ENCODE measurements at places on chromosomes 5 and 9.

- no peak for DNase-seq
These were observed 13.8 kb downstream of the SGTB start for GRCh38 chr5:65708145-65708544.

DNA sequence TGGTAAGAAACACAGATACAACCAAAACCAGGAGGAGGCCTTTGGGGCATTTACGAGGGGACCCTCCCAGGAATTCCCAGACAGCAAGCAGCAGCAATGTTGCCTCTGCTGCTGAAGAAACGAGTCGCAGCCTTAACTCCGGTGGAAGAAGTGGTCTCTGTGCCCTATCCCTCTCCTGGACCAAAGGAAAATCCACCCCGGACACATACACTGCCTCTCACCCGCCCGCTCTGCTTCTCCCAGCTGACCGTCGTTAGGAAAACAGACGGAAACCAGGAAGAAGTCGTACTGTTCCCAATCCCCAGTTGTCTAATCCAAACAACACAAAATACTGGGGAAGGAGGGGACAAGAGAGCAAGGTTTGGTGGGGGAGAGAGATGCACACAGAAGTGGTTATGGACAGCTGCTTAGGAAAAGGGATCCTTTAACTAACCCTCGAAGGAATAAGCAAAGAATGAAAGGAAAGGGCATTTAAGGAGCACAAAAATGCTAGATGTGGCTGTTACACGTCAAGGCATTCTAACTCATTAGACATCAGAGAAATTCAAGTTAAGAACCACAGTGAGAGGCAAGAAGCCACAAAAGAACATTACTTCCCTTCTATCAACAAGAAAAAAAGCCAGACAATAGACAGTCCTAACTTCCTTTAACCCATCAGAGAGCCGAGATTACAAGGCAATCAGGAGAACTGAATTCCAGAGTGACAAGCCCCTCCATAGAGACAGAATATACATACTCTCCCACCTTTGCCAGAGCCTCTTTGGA lies 71.9 kb downstream of the ACTL7B start:
- no peak for DNase-seq

- no peak for DNase-seq
These were observed 111.3 kb downstream of the NUDT12 start for GRCh38 chr5:103451261-103451660.

GRCh38 chr5:75152860-75153259 lies 83.8 kb downstream of the ANKRD31 start:
- DNase-seq = no peak

DNA sequence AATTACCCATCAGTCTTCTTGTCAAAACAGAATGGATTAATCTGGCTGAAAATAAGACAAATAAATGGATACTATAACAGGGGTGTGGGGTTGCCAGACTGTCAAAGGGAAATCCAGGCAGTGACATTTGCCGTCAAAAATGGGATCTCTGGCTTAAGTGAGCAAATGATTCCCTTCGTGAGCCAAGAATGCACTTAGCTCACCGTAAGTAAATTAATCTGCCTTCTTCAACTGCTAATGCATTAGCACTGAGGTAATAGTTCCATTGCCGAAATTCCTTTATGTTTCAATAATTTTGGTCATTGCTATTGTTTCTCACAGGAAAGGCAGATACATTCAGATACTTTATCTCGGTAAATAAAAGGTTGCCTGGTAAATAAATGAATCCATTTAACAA lies 377.8 kb downstream of the KIAA0825 start:
- no peak for DNase-seq

- no peak for DNase-seq
These were observed 405.9 kb downstream of the ZSWIM6 start for GRCh38 chr5:61737964-61738340.

DNA sequence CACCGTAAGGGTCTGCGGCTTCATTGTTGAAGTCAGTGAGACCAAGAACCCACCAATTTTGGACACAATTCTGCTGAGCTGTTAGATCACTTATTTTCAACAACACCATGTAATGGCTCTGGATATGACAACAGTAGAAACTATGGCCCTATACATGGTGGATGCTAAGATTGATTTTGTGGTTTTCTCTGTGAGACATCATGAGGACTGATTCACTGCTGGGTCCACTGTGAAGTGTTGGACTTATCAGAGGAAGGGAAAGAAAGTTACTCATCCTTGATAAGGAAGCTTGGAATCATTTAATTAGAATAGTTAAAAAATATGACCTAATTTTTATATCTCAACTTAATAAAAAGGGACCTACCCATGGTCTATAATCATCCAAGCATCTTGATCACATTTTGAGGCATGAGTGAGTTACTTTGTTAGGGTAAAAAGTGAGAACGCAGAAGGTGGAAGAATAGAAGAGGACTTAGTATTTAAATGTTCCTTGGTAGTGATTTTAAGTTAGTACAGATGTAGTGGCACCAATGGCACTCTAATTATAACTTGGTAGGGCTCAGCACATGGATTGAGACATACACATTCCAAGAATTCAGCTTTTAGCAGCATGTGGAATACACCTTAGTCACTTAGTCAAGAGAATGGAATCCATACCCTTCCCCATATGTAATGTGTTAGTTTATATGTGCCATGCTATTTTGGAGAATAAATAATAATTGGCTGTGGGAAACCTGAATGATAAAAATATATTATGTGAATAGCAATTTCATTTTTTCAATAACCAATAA lies 123.5 kb upstream of the CD180 start:
- no peak for DNase-seq

DNA sequence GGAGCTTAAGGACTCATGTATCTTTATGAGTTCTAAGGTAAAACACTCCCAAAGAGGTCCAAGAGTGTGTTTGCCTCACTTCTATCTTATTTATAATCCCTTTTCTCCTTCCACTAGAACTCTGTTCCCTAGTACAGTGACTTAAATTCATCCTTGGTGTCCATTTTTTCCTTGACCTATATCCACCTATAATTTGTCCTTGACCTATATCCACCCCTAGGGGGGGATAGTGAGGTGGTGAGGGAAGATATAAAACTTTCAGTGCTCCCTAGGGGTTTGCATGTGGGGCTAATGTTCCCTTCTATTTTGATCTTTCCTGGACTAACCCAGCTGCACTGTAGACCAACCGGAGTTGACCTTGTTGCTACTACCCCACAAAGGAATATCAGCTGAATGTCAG lies 83.5 kb upstream of the GNAQ start:
- DNase-seq = peak; percentile 60

DNA sequence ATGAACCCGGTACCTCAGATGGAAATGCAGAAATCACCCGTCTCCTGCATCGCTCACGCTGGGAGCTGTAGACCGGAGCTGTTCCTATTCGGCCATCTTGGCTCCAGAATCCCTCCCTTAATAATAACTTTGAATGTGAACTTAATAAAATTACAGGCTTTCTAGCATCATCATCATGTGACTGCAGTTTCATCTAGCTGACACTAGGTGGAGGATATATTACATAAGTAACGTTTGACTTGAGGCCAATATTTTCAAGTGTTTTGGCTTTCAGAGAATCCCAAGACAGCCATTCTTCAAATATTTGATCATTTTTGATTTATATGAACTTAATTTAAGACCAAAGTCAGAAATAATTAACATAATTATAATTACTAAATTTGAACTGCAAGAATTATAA lies 474.9 kb upstream of the CDH10 start:
- no peak for DNase-seq

DNA sequence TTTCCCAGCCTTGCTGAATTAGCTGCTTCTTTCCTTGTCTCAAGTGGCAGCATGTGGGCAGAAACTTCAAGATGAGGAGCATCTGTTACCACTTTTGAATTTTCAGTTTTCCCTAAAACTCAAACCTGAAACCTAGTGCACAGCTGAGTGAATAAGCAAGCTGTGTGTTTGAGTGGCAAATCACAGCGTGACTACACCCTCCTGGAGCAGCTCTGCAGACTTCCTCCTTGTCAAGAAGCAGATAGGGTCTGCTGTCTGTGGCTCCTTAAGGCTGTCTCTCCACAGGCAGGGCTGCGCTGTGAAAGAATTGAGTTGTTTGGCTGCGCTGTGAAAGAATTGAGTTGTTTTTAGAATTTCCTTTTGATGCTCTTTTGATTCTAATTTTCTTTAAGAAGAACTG lies 179.7 kb upstream of the HAPLN1 start:
- no peak for DNase-seq

GRCh38 chr9:73357607-73358006 lies 205.9 kb downstream of the ANXA1 start:
- DNase-seq = no peak

GRCh38 chr9:90898228-90898627 lies 96.6 kb downstream of the SYK start:
- no peak for DNase-seq

DNA sequence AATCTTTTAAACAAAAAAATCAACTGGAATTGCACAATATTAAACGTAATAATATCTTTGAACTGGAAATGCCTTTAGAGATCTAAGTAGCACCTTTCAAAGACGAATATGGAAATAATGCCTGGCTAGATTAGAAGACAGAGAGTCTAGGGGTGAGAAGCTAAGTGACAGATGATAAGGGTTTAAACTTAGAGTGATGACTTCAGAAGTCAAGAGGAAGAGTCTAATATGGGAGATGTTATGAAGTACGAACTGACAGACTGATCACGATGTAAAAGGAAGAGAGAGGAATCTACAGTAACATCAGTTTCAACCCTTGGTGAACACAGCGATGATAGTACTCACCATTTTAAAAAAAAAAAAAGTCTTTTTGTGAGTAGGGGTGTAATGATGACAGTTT lies 57.9 kb downstream of the HINT1 start:
- no peak for DNase-seq

DNA sequence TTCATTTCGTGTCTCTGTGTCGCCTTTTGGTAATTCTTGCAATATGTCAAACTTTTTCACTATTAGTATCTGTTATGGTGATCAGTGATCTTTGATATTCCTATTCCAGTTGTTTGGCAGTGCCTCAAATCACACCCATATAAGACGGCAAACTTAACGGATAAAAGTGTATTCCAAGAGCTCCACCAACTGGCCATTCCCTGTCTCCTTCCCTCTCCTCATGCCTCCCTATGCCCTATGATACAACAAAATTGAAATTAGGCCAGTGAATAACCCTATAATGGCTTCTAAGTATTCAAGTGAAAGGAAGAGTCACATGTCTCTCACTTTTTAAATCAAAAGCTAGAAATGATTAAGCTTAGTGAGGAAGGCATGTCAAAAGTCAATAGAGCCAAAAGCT lies 74.8 kb downstream of the CDK5RAP2 start:
- DNase-seq = no peak

DNA sequence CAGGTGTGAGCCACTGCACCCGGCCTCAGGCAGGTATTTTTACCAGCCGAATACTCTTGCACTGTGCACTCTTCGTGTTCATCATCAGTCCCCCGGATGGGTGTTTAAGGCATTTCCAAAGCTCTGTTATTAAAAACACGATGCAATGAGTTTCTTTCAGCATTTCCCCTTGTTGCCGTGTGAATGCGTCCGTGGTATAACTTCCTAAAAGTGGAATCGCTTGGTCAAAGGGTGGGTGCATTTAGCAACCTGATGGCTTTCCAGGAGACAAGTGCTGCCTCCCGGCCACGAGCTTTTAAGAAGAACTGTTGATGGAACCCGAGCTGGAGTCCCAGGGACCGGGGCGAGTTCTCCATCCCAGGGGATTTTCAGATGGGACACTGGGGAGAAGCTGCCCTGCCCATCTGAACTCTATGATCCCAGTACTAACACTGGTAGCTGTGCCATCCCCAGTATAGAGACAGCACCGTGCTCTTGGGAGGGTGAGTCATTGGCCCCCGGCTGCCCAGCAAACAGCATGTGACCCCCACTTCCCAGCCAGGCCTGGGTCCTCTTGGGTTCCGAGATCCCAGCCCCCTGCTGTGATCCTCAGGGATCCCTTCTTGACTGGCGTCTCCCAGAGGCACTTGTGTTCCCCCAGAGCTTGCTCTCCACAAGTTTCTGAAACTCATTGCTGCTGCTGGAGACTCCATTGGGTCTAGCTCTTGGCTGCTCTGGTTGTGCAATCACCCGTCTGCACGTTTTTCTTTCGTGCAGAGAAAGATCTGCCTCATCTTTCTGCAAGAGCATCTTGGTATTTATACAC lies 169.5 kb upstream of the IER5L start:
- DNase-seq = no peak

GRCh38 chr5:78526049-78526525 lies 122.5 kb downstream of the LHFPL2 start:
- DNase-seq = no peak

DNA sequence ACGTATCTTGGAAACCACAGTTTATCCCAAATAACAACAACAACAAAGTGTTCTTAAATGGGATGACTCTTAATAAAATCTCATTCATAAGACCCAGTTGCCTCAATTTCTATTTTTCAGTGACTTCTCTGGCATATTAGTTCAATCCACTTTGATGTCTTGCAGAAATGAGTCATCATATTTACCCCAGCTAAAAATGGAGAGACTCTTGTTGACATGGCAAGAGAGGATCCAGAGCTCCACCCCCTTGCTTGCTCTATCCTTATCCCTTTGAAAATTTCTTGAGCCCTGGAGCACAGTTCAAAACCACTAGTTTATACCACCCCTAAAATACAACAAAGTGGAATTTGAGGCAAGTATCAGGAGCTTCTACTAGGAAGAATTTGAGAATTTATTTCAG lies 20.8 kb downstream of the VCAN start:
- no peak for DNase-seq

- no peak for DNase-seq
These were observed 11.5 kb downstream of the PDLIM4 start for GRCh38 chr5:132268769-132269551.

All from B cell (primary cell).